ENCODE measurements at places on chromosomes 6 and 20.
A peak's percentile ranks its signal among the peaks of the same experiment; 100 is the strongest.

GRCh38 chr6:44219053-44219814 lies 2.5 kb downstream of the MYMX start:
- DNase-seq = peak; percentile 51

- no peak for DNase-seq
These were observed 1.3 kb downstream of the ZNF76 start for GRCh38 chr6:35260591-35261570.

DNA sequence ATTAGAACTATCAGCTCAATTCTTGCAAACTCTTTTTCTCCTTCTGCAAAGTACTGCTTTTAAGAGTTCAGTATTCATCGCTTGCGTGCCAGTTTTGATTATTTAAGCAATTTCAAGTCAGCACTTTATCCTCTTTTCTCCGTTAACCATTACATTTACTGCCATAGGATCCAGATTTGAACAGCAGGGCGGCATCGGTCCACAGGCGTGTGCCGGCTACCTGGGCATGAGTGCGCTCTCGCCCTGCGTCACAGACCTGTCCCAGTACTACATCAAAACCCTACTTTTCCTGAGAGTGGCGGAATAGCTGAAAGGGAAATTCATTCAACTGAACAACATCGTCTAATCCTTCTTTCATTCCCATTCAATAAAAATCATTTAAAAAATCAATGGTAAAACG lies 53.4 kb downstream of the MYLK4 start:
- no peak for DNase-seq

DNA sequence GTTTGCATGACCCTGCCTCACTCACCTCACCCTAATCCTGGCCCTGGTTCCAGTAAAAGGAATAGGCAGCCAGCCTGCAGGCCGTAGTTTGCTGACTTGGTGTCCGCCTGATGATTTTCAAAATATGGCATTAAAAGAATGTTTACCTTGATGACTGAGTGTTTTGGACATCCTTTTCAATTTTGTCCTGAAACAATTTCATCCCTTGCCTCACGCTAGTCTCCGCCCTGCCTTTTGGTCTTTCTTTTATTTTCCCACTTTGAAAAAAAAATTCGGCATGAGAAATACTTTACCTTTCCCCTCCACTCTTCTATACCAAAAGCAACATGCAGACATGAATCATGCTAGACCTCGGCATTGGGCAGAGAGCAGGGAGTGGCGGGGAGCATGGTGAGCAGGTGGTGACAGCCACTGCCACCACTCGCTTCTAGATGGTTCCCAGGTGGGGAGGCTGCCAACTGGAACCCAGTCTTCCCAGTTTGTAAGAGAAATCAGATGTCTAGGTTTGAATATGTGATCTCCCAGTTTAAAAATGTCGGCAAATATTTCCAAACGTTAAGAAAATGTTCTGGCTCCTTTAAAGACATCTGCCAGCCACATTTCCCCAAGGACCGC lies 9.4 kb downstream of the CD40 start:
- no peak for DNase-seq

- no peak for DNase-seq
These were observed 24.6 kb upstream of the TNFRSF21 start for GRCh38 chr6:47334334-47334733.

GRCh38 chr6:6270948-6271535 lies 49.4 kb downstream of the F13A1 start:
- DNase-seq = no peak

DNA sequence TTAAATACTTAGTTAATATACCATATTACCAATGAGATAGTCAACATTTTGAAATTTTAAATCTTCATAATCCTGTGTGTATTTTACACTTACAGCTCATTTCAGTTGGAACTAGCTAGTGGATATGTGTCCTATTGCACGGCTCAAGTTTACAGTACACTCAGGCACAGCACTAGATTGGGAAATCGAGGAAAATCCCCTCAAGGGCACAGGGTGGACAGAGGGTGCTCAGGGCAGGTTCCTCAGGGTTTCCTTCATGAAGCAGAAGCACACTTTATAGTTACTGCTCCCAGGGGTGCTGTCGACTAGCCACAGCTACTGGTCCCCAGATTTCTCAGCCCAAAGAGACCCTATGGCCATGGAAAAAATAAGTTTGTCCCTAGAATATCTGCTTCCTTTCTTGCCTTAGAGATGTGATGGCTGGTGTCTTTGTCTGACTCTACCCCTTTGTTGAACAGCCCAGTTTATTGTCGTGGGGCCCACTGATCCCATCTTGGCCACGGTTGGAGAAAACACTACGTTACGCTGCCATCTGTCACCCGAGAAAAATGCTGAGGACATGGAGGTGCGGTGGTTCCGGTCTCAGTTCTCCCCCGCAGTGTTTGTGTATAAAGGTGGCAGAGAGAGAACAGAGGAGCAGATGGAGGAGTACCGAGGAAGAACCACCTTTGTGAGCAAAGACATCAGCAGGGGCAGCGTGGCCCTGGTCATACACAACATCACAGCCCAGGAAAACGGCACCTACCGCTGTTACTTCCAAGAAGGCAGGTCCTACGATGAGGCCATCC lies 1.5 kb downstream of the BTN2A1 start:
- no peak for DNase-seq

GRCh38 chr6:9316831-9317230 lies 881.5 kb upstream of the SLC35B3 start:
- DNase-seq = no peak

- DNase-seq = no peak
These were observed 14.0 kb downstream of the DPPA5 start for GRCh38 chr6:73340048-73340447.

GRCh38 chr6:168042426-168043192 lies 36.4 kb downstream of the FRMD1 start:
- DNase-seq = no peak

DNA sequence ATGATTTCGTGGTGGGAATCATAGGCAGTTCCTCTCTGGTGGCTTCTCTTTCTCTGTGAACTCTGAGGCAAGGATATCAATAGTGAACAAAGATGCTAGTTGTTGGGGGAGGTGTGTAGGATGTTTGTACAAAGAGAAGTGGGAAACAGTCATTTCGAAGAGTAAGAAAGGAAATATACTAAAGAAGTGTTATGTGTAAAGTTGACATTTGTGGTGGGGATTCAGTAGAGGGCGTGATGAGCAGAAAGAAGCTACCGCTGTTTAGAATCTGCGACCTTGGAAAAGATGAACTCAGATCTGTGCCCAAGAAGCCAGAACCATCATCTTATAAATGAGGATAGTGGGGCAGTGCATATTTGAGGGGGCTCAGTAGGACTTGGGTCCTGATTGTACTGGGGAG lies 11.4 kb downstream of the SLC35F1 start:
- no peak for DNase-seq

DNA sequence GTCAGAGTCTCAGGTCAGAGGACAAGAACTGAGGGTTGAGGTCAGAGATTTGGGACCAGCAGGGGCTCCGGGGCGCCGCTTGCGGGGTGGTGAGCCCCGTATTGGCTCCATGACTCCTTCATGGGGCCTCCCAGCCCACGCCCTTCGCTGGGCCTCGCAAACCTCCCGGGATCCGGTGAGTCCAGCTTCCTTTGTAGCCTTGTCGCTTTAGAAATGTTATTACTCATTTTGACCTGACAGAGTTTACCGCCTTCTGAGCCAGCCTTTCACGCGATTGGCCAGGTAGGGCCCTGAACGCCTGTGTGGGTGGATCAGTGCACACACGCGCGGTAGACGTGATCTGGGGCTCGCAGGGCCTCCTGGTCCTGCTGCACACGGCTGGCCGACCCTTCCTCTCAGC lies 181.1 kb downstream of the ERMARD start:
- DNase-seq = no peak

DNA sequence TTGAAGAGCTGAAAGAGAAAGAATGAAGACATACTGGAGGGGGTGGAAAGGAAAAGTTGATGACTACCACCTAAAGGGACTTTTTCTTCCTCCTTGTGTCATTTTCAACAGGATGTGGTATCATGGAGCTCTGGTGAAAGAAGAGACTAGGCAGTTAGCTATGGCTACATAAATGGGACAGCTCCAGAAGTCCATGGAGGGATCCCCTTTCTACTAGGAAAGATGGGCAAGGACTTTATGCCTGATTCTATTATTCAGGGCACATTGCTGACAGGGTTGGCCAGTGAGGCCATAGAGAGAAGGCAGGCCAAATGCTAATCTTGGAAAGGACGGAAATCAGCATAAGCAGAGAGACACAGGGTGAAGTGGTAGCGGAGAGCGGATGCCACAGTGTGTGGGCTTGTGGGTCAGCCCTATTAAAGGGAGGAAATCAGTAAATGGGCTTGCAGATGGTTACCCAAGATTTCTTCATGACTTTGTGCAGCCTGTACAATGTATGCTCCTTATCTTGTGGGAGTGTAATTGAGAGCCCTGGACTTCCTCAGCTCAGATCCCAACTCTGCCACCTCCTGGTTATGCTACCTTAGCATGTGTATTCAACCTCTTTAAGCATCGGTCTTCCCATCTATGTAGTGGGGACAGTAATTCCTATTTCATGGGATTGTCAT lies 77.4 kb upstream of the TMEM170B start:
- no peak for DNase-seq

- no peak for DNase-seq
These were observed 523.5 kb upstream of the MAN1A1 start for GRCh38 chr6:119873107-119873506.

DNA sequence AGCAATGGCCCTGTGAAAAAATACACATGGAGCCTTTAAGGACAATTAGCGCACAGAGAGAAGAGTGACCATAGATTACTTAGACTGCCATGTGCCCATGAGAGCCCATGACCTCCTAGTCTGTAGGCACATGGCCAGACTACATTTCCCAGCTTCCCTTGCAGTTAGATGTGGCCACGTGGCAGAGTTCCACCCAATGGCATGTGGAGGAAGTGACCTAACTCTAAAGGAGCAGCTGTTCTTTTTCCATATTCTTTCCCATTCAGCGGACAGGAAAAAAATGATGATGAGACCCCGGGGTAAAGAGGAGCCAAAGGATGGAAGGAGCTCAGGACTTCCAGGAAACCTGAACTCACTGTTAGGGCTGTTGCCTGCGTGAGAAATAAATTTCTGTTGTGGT lies 116.6 kb downstream of the CBLN4 start:
- no peak for DNase-seq

DNA sequence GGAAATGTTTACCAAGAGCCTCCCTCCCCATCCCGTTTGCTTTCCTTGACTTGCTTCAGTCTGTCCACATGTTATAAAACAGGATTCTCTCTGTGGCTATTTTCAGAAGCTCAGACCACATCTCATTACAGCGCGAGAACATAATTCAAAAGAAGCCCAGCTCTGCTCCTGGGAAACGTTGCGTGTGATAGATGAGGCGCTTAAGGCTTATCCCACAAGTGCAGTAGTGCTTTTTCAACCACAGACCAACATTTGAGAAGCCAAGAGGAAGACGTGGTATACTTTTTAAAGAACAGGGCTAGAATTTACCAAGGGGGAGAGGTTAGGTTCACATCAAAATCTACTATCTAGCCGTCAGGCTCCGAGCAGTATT lies 239.5 kb downstream of the SLC24A3 start:
- DNase-seq = no peak

- no peak for DNase-seq
These were observed 18.5 kb downstream of the CITED2 start for GRCh38 chr6:139355777-139356445.

GRCh38 chr6:157682856-157683481 lies 140.1 kb upstream of the SNX9 start:
- peak; percentile 29 for DNase-seq

DNA sequence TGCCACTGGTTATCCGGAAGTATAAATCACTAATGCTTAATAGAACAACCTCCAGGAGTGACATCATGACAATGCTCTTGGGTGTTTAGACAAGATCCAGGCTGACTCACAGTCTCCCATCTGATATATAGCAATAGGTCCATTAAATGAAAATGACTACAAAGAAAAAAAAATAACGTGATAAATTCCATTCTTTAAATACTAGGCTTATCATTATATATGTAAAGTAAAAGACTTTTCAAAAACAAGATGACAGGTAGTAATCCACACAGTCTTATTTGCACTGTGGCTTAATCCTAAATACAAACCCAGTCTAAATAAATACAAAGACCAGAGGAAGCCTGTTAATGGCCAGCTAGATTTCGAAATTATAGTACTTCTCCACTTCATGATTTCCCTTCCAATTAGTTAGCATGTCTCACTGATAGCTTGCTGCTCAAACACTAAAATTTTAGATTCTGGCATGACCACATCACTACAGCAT lies 149.1 kb upstream of the BEND3 start:
- DNase-seq = peak; percentile 51

GRCh38 chr20:62246872-62247652 lies 8.7 kb downstream of the OSBPL2 start:
- no peak for DNase-seq

DNA sequence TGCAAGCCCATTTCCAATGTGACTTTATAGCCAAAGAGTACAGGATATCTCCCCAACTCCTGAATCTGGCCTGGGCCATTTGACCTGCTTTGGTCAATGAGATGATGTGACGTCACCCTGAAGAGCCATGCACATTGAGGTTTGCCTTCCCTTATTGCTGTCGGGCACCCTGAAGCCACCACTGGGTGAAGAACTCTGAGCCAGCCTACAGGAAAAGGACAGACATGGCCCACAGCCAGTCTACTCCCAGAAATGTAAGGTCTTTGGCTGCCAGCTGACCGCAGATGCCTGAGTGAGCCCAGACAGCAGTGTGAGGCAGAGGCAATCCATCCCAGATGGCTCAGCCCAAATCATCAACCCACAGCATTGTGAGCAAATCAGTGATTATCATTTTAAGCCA lies 3.7 kb upstream of the SYNDIG1 start:
- DNase-seq = no peak

GRCh38 chr6:3280091-3280490 lies 21.3 kb downstream of the PSMG4 start:
- no peak for DNase-seq

- DNase-seq = no peak
These were observed 831.6 kb upstream of the EYS start for GRCh38 chr6:66538551-66539135.

- DNase-seq = no peak
These were observed 164.4 kb upstream of the TAB2 start for GRCh38 chr6:149153100-149153499.

DNA sequence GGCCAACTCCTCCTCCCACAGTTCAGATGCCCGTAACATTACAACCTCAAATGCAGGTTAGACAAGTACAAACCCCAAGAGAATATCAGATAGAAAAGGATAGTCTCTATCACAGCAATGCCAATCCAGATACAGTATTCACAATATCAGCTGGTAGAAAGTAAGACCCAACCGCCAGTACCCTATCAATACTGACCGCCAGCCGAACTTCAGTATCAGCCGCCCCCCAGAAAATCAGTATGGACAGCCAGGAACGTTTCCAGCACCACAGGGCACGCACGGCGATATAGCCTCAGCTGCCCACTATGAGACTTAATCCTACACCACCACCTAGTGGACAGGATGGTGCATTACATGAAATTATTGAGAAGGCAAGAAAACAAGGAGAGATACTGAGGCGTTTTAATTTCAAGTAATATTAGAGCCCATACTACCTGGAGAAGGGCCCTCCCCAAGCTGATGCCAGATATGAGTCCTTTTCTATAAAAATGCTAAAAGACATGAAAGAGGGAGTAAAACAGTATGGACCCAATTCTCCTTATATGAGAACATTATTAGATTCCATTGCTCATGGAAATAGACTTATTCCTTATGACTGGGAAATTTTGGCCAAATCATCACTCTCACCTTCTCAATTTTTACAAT lies 17.6 kb upstream of the EIF2S2 start:
- peak; percentile 75 for DNase-seq

All from HTR-8/SVneo (cell line).